ENCODE measurements at places on chromosomes 11 and 22. TPM values are rescaled to one million over a fixed set of nuclear protein-coding genes. Genes with fewer than 3 reads are reported as not detected.

LARGE2 gene
- 0.94 TPM for total RNA-seq

FAM181B gene
- under 0.01 TPM for total RNA-seq

MFRP gene
- not detected for total RNA-seq

OR51B5 gene
- 0.31 TPM for total RNA-seq

PHLDA2 gene
- 1.7 TPM for total RNA-seq

MOV10L1 gene
- total RNA-seq = not detected

SCN4B gene
- 0.10 TPM for total RNA-seq

CCDC116 gene
- total RNA-seq = not detected

CEP57 gene
- 71.9 TPM for total RNA-seq

LINC01488 gene
- not detected for total RNA-seq

WT1 gene
- not detected for total RNA-seq
